Cortex of kidney (tissue), 1 donor: ENCODE measurements at places on chromosomes 5 and 9.

- DNase-seq = no peak
Observed at GRCh38 chr9:88041447-88041846, 67.1 kb upstream of the CDK20 start.

DNA sequence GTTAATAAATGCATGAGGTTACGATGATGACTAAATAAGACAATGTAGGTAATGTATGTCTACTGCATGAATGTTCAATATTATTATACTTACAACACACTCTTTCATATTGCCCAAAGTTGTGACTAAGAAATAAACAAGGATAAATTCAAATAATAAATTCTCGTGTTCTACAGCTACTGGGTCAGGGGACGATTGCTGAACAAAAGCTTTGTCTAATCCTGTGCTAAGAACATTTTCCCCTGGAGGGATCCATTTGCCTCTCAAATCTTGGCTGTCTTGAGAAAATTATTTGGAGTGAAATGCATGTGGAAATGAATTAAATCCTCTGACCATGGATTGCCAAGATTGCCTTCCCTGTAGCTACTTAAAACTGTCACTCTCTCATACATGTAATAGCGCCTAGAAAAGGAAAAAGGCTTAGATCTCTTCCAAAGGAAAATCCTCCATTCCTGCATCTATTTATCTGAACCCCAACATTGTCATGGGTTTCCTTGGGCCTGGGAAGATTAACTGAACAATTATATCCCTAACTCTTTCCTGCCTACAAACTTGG is 893.8 kb upstream of the ACO1 start:
- DNase-seq = no peak

DNA sequence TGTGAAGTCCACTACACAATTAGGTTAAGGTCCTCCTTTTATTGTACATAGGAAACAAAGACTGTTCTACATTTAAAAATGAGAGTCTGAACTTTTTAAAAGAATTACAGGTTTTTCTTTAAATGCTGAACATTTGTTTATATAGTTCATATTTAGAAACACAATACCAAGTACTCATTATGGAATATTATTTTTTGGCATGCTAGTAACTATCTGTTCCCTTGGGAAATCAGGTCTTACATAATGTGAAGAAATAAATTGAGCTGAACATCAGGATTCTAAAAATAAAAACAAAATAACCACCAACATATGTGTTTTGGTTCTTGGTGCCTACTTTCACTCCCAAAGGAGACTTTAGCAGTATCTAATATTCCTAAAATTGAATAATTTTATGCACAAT is 230.5 kb upstream of the IZUMO3 start:
- no peak for DNase-seq

DNA sequence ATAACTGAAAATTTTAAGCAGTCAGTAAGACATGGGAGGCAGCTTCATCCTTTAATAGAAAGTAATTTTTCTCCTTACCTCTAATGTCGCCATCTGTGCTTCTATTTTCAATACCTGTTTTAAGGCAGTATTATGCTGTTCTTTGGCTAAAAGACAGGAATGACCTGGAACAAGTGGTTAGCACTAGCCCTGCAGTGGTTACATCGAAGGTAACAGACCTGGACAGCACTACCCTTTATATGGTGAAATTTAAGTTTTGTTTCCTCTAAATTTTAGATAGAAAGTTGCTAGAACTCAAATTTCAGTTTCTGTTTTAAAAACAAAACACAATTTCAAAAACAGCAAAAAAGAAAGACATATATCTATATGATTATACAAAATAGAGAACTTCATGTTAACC is 534.1 kb upstream of the CDH6 start:
- no peak for DNase-seq

GRCh38 chr5:150751096-150751891 is 7.5 kb downstream of the DCTN4 start:
- DNase-seq = no peak

GRCh38 chr5:172082180-172082579 is 75.7 kb upstream of the FBXW11 start:
- no peak for DNase-seq

GRCh38 chr5:169421677-169422076 is 120.7 kb upstream of the SLIT3 start:
- no peak for DNase-seq
